ENCODE measurements at places on chromosomes 1 and 21.

DNA sequence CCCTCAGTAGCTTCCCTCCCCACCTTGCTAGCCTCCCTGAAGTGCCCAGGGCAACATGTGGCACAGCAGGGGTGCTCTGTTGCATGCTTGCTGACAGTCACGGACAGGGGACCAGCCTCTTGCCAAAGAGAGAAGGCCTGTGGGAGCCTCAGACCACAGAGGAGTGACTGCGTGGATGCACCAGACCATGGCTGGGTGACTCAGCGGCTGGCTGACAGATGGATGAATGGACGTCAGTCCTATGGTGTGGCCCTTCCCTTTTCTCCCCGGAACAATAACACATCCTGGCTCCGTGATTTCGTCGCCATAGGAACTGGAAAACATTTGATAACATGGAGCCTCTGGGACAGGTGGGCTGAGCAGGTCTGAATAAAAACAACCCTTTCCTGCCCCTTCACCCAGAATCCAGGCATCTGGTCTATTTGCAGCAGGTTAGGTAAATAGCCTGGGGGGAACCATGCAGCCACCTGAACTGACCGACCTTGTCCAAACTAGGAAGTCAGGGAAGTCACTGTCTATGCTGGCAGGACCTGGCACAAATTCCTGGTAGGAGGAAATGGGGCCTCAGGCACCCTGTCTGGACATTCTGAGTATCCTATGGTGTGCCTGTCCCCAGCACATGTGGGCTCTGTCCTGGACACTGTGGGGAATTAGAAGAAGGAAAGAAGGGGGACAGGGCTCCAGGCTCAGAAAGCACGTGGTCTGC, 53.3 kb downstream of the NENF start:
- no peak for DNase-seq

DNA sequence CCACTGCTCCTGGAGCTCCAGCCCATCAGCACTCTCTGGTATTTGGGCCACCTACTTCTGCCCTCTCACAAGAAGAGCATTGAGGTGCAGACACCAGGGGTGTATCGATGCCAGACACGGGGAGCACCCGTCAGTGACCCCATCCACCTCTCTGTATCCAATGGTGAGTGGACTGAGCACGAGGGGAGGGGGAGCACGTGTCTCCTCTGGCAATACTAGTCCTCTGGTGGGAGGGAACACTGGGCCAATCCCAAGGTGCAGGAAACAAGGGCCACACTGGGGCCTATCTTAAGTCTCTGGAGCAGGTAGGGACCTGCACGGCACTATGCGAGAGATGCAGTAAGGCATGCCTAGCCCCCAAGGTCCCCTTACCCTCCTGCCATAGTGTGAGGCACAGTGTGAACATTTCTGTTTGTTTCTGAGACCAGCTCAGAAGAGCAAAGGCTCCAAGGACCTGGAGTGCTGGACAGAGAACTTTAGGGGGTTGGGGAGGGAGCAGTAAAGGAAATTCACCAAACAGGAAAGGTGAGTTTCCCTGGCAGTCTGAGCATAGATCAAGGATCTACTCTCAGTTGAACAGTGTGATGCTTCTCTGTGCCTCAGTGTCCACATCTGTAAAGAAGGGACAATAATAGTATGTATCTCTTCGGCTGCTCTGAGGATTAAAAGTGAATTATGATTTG, 2.3 kb downstream of the FCRLB start:
- DNase-seq, result no peak

- DNase-seq, result no peak
Measured at GRCh38 chr1:182478238-182478637, 28.3 kb downstream of the RGSL1 start.

- no peak for DNase-seq
Measured at GRCh38 chr1:227314014-227314848, 4.1 kb downstream of the CDC42BPA start.

- no peak for DNase-seq
Measured at GRCh38 chr21:16072737-16073136, 343.0 kb downstream of the USP25 start.

DNA sequence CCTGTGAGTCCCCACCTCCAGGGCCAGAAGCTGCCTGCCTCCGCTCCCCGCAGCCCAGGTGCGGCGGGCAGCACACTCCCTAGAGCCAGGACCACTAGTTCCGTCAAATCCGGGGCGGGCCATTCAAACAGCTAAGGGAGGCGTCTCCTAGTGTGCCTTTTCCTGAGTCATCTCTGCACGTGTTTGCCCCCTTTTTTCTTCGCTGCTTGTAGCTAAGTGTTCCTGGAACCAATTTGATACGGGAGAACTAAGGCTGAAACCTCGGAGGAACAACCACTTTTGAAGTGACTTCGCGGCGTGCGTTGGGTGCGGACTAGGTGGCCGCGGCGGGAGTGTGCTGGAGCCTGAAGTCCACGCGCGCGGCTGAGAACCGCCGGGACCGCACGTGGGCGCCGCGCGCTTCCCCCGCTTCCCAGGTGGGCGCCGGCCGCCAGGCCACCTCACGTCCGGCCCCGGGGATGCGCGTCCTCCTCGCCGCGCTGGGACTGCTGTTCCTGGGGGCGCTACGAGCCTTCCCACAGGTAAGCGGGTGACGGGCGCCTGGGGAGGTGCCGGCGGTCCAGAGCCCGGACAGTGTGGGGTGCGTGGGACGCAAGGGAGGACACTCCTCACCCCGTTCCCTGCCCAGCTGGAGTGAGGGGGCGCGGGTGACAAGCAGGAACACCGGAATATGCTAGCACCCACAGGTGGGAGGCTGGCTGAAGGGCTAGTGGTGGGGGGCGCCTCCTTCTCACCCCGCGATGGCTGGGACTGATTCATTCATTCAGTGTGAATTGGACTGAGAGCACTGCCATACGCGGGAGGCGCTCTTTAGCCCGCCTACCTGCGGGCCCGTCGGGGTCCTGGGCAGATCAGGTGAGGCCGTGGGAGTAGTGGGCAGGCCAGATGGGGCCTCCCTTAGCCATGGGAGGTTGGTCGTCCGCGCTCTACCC, at the start of gene TNFRSF8:
TNFRSF8 (plus strand) TSS at position 163 of the 932 bp plus-strand sequence; CDS start at position 459, 296 bp downstream.
- DNase-seq, result no peak

DNA sequence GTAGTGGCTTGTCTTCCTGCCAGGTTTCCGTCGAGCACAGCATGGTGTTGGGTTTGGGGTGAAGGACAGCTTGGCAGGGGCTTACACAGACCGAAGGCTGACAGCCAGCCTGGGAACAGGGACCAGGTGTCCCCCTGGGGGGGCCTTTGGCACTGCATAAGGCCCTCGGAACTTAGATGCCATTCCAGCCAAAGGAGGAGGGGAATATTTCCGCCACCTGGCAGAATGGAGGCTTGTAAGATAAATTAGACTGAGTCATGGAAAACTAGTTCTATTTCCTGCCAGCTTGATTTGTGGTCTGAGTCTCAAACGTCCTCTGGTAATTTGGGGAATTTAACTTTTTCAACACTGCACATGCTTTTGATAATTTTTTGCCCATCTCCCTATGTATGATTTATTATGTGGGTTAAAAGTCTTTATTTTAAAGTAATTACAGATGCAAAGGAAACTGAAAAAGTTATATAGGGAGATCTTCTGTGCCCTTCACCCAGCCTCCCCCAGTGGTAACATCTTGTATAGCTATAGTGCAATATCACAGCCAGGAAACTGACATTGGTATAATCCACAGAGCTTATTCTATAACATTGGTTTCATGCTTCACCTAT, 11.5 kb upstream of the TMEM51 start:
- DNase-seq, result no peak

GRCh38 chr1:165259236-165259635, 97.3 kb downstream of the LMX1A start:
- DNase-seq, result no peak

DNA sequence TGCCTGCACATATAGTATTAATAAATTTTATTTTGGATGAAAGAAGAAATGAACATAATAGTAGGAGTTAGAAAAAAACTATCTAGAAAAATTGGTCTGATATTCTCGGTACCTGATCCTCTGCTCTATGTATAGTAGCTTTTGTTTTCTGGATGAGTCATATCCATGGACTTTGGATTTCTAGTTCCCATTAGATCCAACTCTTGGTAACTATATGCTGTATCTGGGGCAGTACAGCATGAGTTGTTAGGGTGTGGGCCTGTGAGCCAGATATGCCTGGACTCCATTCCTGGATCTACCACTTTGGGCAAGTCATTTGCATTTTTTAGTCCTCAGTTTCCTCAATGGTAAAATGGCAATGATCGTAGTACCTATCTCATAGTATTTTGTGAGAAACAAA, 372.2 kb upstream of the PKN2 start:
- DNase-seq, result no peak

DNA sequence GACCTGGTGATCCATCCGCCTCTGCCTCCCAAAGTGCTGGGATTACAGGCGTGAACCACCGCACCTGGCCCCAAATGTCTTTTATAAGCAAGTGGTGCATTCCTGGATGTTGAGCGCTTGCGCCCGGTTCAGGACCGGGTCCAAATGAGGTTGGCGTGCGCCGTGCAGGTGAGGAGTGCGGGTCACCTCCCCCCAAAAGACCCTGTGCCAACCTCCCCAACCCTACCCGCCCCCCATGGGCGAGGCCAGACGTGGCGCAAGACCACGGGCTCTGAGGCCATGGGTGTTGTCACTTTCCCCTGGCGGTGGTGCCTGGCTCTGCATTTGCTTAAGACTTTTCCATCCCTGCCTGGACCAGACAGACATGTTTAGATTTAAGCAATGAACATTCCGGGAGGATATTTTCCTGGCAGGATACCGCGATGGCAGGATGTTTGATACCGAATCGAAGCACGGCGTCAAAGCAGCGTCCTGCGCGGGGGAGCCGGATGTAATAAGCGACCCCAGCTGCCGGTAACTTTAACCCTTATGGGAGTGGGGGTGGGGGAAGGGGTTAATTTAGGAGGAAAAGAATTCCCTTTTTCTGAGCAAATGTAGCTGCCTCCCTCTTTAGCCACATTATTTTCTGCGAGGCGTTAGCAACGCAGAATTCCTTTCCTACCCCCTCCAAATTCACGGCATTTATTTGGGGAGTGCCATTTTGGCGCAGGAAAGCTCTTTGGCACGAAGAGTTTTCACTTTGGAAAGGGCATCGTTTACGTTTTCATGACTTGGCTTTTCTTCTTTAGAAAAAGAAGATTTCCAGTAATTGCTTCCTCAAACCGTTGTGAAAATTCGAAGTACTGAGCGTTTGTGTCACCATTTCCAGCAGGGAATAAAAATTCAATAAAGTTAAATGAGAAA, 27.8 kb upstream of the RNF187 start:
- peak; percentile 43 for DNase-seq

DNA sequence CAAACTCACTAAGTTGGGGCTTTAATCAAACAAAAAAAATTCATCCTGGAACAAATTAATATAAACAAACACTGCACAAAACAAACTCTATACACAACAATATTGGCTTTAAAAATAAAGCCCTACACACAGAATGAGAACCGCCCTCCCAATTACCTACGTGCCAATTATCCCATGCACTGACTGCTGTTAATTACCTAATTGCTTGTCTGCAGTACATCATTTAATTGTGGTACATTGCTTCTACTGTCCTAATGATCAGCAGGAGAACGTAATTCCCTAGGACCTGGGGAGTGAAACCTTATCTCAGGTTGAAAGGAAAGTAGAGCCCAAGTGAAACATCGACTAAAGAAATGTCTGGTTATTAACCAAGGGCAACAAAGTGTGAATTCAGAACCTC, 364.5 kb downstream of the KCNH1 start:
- DNase-seq, result no peak

- no peak for DNase-seq
Measured at GRCh38 chr1:220886470-220887201, 7.4 kb downstream of the HLX start.

DNA sequence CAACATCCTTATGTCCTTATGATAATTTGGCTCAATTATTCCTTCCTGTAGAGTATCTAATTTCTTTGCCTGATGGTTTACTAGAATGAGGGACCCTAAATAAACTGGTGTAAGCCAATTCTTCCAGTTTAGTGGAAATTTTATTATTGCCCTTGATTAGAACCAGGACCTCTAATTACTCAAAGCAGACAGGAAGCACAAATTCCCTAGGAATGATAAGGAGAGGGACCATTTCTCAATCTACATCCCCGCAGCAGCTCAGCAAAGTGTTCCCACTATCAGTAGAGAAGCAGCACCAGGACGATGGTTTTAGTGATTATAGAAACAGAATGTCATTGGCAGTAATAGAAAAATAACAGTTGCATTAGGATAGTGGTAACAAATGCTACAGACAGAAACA, 97.1 kb downstream of the PLPPR4 start:
- DNase-seq, result no peak

DNA sequence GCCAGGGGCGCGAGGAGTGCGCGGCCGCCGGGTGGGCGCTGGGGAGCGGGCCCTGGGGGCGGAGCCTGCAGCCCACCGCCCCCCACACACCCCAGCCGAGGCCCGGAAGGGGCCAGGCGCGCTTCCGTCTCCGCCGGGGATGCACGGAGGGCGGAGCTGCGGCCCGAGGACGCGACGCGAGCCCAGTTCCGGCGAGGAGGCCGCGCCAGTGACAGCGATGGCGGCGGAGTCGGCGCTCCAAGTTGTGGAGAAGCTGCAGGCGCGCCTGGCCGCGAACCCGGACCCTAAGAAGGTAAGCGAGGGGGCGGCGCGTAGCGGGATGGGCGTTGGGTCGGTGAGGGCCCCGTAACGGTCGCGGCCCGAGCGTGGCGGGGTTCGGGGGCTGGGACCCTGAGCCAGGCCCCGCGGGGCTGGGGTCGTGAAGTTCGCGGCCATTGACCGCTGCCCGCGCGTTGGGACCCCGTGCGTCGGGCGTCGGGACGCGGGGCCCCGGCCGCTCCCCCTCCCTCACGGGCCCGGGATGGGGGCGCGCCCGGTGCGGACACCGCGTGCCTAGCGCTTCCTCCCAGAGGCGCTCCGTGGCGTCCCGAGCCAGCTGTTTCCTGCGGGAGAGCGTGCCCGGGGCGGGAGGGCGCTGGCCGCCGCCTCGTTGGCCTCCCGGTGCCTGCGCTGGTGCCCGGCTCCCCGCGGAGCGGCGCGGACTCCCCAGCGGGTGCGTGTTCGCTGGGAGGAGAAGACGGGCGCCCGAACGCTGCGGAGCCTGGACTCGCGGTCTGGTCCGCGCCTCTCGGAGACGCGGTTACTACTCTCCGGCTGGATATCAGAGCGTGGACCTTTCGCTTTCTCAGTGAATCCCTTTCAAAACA, at the start of gene ELOA:
ELOA (plus strand) TSS at position 185 of the 866 bp plus-strand sequence; CDS start at position 218, 33 bp downstream.
- DNase-seq, result peak; percentile 66
